Vagina (tissue), 2 donors: ENCODE measurements at places on chromosomes 1 and 21.

DNA sequence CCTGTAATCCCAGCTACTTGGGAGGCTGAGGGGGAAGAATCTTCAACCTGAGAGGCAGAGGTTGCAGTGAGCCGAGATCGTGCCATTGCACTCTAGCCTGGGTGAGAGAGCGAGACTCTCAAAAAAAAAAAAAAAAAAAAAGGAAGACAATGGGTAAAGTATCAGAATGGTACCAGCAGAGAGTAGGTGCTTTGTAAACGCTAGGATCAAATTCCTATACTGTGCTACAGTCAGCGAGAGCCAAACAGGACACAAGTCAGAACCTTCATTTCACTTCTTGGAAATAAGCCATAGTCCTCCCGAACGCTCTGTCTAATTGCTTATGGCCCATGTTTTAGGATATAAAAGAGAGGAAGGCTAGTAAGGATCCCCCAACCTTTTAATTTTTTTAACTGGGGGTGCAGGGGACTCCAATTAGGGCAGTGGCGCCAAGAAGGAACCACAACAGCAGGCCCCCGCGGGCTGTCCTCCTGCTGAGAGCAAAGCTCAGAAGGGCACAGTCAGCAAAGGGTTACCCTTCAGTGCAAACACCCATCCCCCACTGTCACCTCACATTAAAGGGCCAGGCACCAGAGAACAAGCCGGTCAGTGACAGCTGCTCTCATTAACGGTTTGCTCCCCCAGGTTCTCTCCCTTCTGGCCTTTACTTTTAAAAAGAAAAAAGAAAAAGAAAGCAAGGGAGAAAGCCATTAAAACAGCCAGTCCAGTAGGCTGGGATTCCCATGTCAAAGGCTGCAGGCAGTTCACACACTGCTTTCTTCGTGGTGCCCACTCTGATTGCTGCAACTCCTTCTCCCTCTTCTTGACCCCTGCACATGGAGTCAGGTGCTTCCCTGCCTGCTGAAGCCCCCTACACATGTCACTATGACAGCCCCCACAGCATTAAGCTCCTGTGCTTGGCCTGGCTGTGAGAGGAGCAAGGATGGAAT lies 69.4 kb downstream of the PLPP3 start:
- DNase-seq: no peak

DNA sequence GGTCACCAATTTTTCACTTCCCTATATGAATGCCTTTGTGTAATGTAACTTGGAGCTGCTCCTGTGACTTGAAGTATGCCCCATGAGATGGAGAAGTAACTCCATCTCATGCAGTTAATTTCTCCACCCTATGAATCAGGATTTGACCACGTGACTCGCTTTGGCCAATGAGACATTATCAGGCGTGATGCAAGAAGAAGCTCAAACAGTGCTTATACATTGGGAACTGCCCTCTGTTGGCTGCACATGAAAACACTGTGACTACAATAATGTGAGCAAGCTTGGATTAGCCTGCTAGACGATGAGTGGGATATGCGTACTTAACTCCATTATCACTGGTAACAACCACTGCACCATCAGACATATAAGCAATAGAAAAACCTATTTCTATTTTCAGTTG lies 684.4 kb downstream of the PLA2G4A start:
- no peak for DNase-seq

DNA sequence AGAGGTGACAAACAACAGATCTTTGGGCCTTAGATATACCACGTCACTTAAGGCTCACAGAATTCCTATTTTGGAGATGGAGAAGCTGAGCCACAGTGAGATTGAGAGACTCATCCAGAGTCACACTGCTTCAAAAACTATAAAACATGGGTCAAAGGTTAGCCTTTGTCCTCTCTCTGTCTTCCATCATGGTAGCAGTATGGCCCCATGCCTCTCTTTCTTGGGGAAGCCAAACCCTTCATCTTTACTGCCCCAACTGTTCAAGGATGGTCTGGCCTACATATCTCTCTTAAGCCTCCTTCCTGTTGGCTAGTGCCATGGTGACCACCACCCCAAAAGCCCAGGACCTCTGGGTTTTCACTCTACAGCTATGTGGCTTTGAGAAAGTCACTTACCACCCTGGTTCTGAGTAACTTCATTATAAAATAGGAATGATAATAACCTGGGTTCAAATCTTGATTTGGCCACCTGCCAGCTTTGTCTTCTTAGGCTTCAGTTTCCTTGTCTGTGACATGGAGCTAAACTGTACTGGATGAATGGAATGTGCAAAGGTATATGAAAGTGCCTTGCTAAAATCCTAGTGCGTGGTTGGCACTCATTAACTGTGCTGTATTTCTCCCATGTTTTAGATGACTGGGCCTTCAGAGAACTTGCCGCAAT lies 85.9 kb upstream of the JUN start:
- DNase-seq: no peak

DNA sequence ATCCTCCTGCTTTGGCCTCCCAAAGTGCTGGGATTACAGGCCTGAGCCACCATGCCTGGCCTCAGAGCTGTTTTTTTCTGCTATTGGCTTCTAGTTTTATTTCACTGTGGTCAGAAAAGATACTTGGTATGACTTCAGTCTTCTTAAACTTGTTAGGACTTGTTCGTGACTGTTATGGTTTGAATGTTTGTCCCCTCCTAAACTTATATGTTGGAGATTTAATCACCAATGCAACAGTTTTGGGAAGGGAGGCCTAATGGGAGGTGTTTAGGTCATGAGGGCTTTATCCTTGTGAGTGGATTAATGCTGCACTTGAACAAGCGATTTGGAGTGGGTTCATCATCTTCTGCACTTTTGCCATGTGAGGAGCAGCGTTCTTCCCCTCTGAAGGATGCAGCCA lies 24.5 kb upstream of the SOD1 start:
- DNase-seq: no peak

GRCh38 chr21:33618407-33618806 lies 23.1 kb downstream of the CRYZL1 start:
- no peak for DNase-seq

GRCh38 chr1:65940126-65940525 lies 147.4 kb downstream of the PDE4B start:
- no peak for DNase-seq

DNA sequence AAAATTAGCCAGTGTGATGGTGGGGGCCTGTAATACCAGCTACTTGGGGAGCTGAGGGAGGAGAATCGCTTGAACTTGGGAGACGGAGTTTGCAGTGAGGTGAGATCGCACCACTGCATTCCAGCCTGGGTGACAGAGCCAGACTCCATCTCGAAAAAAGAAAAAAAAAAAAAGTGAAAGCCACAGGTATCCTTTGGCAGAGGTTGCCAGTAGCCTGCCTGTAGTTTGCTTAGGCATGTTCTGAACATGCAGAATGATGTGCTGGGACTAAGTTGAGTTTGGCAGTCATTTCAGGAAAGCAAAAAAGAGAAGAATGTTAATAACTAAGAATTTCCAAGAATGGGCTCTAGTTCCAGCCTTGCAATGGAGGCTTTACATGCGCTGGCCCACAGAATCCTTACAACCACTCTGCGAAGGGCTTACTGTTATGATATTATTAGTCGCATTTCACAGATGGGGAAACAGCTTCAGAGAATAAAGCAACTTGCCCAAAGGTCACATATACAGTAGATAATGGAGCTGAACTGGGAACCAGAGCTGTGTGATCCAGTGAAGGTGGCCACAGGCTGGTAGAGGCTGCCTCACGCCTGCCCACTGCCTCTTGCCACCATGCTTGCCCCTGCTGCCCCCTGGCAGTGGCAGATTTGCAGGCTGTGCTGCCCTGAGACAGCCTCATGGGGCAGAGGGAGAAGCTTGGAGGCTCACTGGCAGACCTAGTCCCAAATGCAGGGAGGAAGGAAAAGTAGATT lies 66.5 kb upstream of the LYST start:
- DNase-seq: no peak

- DNase-seq: no peak
Measured at GRCh38 chr1:59290193-59290949, 6.5 kb upstream of the FGGY start.

DNA sequence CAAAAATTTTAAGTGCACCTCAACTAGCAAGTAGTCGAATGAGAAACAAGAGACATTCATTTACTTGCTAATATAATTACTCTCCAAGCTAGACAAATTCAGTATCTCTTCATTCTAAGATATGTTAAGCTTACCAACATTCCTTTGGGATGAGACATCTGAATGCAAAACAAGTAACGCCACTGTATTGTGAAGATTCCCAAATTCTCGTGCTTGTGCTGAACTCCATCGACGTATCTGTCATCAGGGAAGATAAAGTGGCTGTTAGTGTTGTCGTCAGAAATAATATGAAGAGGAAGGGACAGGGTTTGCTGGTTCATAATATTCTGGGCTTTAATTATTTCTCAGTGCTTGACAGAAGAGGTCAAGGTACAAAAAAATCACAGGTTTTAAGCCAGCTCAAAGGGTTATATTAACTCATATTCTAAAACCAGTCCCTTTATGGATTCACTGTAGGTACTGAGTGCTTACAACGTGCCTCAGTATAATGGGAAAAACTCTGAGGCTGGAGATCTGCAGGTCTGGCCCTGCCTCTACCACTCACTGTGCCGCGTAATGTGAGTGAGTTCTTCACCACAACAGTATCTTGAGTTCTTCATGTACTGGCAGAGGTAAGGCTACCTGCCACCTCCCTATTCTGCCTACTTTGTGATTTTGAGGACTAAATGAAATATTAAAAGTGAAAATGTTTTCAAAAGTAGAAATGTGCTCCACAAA lies 42.0 kb downstream of the PCSK9 start:
- DNase-seq: no peak

- no peak for DNase-seq
Measured at GRCh38 chr1:8378178-8378577, 60.3 kb downstream of the SLC45A1 start.
